ENCODE measurements at places on chromosomes 6 and 20. TPM values are rescaled to one million over a fixed set of nuclear protein-coding genes. Genes with fewer than 3 reads are reported as not detected.
A peak's percentile ranks its signal among the peaks of the same experiment; 100 is the strongest.

Gene MROH8
- 93.8 TPM for polyA plus RNA-seq

Gene EDN3
- polyA plus RNA-seq: 3.4 TPM

Gene GNRH2
- polyA plus RNA-seq: 2.6 TPM

Gene GABRR2
- polyA plus RNA-seq: 0.79 TPM

Gene MACROD2
- 12.6 TPM for polyA plus RNA-seq

Gene ERVFRD-1
- polyA plus RNA-seq: 0.16 TPM

Gene RIPK1
- 14.3 TPM for polyA plus RNA-seq

Gene TCF21
- polyA plus RNA-seq: 3.7 TPM

Gene LGSN
- 0.69 TPM for polyA plus RNA-seq

Gene SLC26A8
- 160 TPM for polyA plus RNA-seq

Gene FAM217A
- polyA plus RNA-seq: 35.3 TPM

Gene ADAT2
- 3.6 TPM for polyA plus RNA-seq

DNA sequence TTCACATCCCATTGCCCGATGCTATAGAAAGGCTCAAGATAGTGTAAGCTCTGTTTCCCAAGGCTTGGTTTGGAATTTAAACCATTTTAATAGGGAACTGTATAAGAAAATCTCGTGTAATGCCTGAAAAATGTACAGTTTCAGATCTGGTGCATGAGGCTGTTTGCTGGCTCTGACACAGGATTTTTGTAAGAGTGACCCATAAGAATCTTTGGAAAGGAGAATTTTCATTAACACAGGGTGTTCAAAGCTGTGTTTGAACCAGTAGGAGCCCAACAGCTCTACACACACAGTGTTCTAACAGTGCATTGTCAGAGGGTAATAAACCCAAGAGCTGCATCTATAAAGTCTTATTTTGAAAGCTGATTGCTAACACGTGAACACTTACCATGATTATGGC lies 293.5 kb downstream of the PRL start:
- no peak for DNase-seq

DNA sequence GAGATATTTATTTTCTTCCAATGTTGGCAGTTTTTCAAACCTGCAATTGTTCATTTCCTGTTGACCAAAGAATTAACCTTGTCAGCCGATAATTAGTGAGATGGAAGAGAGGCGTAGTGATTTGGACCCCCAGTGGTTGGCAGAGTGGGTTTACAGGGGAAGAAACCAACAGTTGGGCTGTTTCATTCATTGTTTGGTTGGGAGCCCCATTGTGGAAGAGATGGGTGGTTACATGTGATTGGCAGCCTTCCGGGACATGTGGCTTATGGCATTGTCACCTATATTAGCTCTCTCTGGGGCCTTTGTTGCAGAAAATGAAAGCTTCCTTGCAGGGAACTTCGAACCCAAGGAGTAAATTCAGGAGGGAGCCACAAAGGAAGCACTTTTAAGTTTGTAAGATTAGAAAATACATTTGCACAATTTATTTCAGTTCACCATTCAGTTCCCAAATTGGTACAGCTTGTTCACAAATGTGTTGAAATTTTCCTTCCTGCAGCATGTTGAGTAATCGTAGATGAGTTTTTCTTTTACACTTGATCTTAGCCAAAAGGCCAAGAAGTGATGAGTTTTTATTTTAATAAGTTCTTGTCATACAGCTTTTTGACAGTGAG lies 50.3 kb upstream of the CDKAL1 start:
- no peak for DNase-seq

DNA sequence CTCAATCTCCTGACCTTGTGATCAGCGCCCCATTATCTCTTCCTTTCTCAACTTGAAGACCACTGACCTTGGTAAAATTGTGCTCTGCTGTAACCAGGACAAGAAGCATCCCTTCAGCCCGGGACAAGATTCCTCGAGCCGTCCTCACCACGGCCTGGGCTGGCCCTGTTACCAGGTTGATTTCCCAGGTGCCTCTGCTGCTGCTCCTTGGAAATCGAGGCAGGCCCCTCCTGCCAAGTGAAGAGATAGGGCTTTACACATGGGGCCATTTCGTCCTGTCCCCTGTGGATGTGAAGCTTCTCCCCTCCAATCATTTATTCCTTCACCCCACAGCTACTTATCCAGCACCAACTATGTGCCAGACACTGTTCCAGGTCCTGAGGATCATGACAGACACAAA lies 21.5 kb downstream of the RAB44 start:
- DNase-seq: no peak

GRCh38 chr6:11155589-11155988 lies 44.1 kb upstream of the ERVFRD-1 start:
- DNase-seq: no peak

- DNase-seq: no peak
Measured at GRCh38 chr6:129592516-129593232, 117.3 kb downstream of the ARHGAP18 start.

DNA sequence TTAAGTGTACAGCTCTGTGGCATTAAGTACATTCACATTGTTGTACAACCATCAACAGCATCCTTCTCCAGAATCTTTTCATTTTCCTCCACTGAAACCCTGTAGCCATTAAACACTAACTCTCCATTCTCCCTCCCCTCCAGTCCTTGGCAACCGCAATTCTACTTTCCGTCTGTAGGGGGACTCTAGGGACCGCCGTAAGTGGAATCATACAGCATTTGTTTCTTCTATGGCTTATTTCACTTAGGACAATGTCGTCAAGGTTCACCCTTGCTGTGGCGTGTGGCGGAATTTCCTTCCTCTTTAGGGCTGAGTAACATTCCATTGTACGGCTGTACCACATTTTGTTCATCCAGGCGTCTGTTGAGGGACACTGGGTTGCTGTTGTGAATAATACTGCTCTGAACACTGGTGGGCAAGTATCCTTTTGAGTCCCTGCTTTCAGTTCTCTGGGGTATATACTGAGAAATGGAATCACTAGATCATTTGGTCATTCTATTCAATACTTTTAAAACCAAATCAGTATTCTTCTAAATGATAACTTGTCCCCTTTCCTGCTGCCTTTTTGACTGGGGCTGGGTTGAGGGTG lies 50.7 kb downstream of the PPP1R3G start:
- peak; percentile 37 for DNase-seq

DNA sequence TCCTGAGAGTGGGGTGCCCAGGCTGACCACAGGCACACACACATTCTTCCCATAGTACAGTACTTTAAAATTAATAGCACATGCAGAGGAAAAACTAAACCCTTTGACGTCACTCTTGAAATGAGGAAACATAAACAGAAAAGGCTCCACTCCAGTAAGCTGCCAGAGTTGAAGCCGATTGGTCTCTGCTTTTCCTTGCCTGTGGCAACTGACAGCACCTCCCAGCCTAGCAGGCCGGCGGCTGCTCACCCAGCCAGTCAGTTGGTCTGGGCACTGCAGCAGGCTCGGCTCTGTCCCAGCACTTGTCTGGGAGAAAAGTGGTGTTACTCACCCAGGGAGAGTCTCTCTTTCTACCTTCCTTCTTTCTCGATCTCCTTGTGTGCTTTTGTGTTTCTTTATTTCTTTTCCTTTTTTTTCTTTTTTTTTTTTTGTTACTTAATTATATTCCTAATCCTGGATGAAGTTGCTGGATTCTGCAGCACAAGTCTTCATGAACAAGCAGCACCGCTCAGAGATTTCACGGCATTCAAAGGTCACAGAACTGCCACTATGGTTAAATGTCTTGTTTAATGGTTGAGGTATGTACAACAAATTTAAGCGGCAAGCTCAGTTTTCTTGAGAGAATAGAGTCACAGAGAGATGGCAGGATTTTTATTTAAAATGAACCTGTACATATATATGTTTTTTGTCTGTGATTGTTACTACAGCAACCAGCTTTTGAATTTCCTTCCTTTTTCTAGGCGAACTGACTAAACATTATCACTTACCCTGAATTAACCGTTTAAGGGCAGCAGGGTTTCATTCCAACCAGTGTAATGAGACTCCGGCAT lies at the start of gene PDE7B:
PDE7B (plus strand) TSS at position 260 of the 830 bp plus-strand sequence.
- peak; percentile 43 for DNase-seq

- DNase-seq: no peak
Measured at GRCh38 chr6:50848989-50849795, 30.5 kb downstream of the TFAP2B start.

- DNase-seq: no peak
Measured at GRCh38 chr6:90136176-90136575, 160.5 kb downstream of the BACH2 start.

GRCh38 chr20:11937230-11937629 lies 19.5 kb downstream of the BTBD3 start:
- DNase-seq: no peak

GRCh38 chr6:27176096-27176495 lies 71.4 kb upstream of the PRSS16 start:
- no peak for DNase-seq

DNA sequence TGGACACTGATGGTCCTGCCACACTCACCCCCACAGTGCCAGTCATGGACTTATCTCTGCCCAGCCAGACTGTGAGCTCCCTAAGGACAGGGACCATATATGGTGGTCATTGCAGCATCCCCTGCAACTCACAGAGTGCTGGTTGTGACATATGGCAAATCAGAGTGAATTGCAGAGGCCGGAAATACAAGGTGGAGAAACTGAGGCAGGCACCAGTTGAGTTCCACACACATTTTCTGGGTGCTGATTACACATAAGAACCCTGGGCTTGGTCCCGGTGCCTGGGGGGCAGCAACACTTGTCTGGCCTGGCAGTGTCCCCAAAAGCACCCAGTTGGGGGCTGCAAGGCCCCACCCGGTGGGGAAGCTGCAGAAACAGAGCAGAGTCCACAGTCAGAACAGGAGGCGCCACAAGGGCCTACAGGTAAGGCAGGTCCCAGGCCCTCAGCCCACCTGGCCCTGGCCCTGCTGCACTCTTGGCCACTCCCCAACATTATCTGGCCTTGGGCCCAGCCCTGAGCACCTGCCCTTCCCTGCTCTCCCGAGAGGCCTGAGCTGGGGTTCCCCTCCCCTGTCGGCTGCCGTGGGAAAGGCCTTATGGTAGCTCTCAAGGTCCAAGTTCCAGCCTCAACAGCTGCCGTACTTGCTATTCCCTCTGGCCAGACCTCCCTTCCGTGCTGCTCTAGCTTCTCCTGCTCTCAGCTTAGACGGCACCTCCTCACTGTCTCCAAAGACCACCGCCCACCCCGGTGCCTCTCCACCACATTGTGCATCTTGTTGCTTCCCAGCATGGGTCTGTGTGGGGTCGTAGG lies 140.8 kb upstream of the PTPN1 start:
- no peak for DNase-seq

DNA sequence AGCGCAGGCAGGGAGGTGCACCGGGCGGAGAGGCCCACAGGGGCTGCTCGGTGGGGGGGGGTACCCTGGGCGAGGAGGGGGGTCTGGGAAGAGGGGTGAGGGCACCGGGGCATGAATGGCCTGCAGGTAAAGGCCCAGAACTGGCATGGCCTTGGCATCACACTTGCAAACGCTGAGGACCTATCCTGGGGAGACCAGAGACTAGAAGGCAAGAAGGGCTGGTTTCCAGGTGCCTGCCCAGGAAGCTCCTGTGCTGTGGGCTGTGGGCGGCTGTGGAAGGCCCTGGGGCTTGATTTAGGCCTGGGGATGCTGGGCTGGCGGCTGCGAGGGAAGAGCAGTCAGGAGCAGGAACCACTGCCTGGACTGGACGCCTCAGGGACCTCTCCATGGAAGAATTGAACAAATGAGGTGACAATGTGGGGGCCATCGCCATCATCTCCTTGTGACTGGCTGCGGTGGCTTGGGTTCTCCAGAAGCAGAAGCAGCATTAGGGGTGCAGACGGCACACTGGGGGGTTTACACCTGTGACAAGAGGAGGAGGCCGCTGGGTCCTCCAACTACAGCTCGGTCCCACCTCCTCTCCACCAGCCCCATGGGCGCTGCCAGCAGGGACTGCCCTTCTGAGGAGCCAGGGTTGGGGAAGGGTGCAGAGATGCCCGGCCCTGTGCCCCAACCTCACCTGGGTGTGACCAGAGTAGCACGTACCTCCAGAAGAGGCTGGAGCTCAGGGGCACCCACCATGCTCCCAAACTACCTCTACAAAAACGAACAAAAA lies 32.1 kb upstream of the IRF4 start:
- no peak for DNase-seq

GRCh38 chr20:44745598-44746366 lies at the start of gene KCNK15:
TSS of gene KCNK15 (plus strand) at chr20:44745865. CDS start at chr20:44745911, 46 bp downstream.
- DNase-seq: peak; percentile 69

- no peak for DNase-seq
Measured at GRCh38 chr6:14165091-14165490, 47.5 kb downstream of the CD83 start.

- no peak for DNase-seq
Measured at GRCh38 chr6:89081129-89081422, 525 bp downstream of the PNRC1 start.

DNA sequence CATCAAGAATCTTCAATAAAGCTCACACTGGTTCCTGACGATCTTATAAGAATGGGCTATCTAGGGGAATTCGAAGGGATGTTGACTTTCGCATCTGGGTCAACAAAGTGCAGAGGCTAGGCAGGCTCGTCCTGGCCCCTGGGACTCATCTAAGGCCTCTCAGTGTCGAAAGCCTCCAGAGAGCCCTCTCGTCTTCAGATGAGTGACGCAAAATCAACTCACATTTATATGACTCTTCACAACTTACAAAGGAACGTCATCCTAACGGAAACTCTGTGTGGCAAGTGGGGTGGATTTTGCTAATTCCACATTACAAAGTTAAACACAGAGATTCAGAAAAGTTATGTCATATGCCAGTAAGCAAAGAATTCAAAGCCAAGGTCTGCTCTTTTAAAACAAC lies 270.5 kb upstream of the EXOC2 start:
- DNase-seq: no peak

- no peak for DNase-seq
Measured at GRCh38 chr6:121590916-121591315, 155.5 kb downstream of the GJA1 start.

GRCh38 chr6:130518588-130518987 lies 152.8 kb downstream of the TMEM200A start:
- DNase-seq: no peak

DNA sequence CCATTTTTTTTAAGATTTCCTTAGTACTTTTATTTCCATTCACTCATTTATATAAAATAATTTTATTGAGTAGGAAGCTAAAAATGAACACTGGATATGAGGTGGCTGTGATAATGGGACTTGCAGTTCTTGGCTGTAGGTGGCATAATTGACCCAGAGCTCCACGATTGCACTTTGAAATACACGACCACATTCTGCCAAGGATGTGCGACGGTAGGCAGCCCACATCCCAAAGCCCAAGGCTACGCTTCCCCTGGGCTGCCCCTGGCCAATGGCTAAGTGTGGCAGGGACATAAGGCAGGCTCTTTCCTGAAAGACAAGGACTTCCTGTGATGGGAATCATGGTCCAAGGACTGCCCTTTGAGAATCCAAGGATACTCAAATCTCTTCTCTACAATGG lies 43.7 kb upstream of the ADTRP start:
- no peak for DNase-seq

GRCh38 chr20:33803921-33804337 lies 7.2 kb upstream of the CHMP4B start:
- no peak for DNase-seq

GRCh38 chr6:1792989-1793388 lies 183.3 kb downstream of the FOXC1 start:
- no peak for DNase-seq

DNA sequence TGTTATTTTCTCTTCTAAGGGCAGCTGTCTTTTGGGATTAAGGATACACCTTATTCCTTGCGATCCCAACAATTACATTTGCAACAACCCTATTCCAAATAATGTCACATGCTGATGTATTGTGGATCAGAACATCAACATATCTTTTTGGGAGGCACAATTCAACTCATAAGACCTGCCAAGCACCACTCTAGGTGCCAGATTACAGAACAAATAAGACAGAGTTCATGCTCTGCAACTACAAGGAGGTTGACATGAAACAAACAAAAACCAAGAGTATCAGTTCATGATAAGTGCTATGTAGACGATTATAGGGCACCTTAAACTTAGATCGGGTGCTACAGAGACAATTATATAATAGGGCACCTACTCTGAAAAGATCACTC lies 203.2 kb upstream of the SGK1 start:
- no peak for DNase-seq
